CMK (cell line): ENCODE measurements at places on chromosomes 6 and 20.

DNA sequence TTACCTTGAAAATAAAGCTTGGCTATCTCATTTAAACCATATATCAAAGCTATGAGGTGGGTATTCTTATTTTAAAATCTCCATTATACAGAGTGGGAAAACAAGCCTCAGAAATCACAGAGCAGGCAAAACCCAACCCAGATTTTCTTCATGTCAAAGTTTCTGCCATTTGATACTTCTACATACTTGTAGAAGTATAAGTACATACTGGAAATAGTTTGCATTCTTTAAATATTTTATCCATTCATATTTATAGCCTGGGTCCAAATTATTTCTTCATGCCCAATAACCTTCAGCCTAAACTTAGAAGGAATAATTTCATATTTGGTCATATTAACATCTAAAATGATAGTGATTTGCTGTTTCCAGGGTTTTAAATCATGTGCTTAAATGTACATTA is 61.8 kb downstream of the MLIP start:
- DNase-seq, result no peak

GRCh38 chr20:48695255-48695654 is 132.5 kb downstream of the PREX1 start:
- no peak for DNase-seq

DNA sequence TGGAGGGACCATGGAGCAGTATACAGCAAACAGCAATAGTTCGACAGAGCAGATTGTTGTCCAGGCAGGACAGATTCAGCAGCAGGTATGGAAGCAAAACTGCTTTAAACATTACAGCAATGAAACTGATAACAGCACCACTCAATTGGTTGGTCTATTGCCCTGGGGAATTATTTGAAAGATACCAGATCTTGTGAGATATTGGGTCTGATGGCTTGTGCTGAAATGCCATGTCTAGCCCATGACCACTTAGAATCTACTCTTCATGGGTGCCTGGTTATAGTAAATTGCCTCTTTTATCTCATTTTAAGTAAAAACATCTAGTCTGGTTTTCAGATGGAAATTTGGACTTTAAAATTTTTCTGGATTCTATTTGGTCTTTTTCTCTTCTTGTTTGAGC is 6.3 kb downstream of the NFYA start:
- no peak for DNase-seq

- no peak for DNase-seq
These were observed 210.8 kb upstream of the EXOC2 start for GRCh38 chr6:903761-904160.

GRCh38 chr20:48921883-48922820 is 641 bp downstream of the ARFGEF2 start:
- no peak for DNase-seq

DNA sequence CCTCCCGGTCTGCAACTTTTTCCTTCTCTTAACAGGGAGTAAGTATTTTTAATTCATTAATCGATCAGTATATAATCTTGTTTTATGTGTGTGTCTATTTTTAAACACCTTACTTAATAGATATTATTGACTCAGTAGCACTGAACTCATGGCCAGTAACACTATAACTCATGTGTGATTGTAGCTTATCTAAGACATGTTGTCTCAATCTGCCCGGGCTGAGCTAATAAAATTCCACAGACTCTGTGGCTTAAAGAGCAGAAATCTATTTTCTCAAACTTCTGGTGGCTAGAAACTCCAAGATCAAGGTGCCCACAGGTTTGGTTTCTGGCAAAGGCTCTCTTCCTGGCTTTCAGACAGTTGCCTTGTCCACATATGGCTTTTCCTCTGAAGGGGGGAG is 68.8 kb upstream of the TNFAIP3 start:
- no peak for DNase-seq

GRCh38 chr20:41334443-41335421 is 5.9 kb upstream of the LPIN3 start:
- no peak for DNase-seq

- peak; percentile 69 for DNase-seq
These were observed at the start of gene AHI1 for GRCh38 chr6:135497412-135498184. Gene AHI1, minus strand, starts transcription at chr6:135497740. Its CDS starts 5,503 bp downstream, at chr6:135492237.

- DNase-seq, result no peak
These were observed 57.1 kb downstream of the TCP11 start for GRCh38 chr6:35084041-35084491.

DNA sequence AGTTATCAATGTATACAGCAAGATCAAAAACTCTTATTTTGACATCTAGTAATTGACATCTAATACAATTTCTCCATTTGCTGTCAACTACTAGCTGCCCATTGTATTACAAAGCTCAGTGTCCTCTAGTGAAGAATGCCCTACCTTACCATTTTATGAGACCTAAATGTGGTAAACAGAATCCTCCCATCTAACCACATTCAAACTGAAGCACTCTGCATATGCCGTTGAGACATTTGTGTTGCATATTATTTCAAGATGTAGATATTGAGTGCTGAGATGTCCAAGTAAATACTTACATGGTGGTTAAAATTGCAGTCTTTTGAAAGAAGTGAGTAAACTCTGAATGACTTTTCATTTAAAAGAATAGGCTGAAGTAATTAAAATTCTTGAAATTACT is 597 bp upstream of the GLYATL3 start:
- no peak for DNase-seq

DNA sequence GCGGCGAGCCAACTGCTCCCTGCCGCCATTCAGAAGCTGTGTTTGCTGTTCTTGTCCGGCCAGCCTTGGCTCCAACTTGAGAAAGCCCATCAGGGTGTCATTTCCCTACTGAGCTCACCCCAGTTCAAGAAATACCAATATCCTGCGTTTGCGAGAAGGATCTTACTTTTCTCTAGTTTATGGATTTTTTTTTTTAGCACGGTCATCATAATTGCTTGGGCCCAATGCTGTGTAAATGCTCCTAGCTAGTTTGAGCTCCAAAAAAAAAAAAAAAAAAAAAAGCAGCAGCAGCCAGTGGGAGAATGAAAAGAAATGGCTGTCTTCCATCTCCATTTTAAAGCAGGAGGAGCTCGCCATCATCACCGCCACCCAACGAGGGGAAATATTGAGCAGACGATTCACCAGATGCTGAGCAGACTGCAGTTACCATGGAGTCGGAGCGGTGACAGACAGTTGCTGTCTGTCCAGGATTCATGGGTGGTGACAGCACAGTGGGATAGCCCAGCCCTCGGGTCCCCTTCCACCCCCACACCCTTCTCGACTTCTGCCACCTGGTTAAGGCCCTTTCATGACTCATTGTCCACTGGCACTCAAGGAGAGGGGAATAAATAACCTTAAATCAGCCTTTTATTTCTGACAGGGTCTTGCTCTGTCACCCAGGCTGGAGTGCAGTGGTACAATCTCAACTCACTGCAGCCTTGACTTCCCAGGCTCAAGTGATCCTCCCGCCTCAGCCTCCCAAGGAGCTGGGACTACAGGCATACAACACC is 132.4 kb upstream of the SNX9 start:
- DNase-seq, result no peak

DNA sequence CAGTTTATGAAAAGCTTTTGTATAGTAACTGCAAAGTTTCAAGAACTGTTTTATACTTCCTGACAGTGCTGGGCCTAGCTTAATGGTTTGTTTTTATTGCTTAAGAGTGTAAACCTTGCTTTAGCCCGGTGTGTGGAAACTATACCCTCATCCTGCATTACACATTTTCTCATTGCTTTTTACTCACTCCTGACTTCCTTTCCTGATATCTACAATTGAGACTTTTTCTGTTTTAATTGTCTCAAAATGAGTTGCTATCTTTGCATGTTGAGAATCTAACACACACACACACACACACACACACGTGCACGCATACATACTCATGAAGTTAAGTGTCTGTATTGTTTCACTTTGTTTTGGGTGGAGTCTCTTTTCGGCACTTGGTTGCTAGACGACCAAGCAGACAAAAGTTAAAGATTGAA is 16.7 kb downstream of the BMP2 start:
- no peak for DNase-seq

DNA sequence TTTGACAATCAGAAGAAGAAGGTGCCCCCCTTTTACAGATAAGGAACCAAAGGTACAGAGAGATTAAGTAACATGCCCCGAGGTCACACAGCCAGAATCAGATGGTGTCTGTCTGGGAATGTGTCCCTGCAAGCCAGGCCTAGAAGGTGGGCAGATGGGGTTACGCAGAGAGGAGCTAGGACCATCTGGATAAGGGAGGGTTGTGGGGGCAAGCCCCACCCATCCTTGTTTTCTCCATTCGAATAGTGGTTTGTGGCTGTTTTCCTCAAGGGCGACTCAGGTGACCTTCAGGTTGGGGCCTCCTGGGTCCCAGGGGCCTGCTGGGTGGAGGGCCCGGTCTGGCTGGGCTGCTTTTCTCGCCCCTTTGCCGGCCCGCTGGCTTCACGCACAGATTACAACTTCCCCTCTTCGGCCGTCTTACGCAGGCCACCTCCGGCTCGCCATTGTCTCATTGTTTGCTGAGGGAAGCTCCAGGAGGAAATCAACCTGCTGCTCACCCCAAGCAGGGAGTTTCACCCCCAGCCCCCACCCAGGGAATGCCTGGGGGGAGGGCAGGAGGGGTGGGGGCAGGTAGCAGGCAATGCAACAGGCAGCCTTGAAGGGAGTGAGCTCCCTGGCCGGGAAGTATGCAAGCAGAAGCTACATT is 30.8 kb upstream of the CSNK2A1 start:
- DNase-seq, result no peak

DNA sequence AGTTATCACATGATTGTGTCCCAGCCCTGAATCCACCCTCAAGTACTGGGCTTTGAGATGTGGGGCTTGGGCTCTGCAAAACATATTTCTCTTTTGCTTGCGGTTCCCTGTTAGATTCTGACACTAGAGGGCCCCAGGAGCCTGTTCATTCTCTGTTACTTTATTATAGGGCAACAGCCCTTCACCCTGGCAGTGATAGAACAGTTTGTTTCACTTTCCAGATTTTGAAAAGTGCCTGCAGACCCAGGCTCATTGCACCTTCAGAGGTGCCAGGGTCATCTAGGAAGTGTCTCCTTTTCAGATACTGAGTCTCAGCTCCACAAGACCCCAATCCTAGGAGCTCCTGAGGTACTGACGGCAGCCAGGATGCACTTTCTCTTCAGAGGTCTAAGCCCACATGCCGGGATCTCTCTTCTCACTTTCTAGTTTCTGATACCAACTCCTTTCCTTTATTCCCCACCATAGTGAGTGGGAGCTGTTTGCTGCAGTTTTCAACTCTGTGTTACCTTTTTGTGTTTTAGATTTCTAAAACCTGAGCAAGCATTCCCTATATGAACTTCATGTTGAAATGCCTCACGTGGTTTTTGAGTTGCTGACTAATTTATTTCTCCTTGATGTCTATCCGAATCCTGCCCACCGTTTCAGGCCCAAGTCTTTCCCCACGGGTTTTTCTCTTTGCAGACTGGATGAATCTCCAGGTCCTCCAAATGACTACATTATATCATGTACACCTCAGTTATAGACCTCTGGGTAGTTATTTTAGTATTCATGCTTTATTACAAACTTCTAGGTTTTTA is 10.9 kb downstream of the ABT1 start:
- peak; percentile 26 for DNase-seq

GRCh38 chr6:170295510-170296422 is 4.9 kb upstream of the DLL1 start:
- DNase-seq, result no peak

DNA sequence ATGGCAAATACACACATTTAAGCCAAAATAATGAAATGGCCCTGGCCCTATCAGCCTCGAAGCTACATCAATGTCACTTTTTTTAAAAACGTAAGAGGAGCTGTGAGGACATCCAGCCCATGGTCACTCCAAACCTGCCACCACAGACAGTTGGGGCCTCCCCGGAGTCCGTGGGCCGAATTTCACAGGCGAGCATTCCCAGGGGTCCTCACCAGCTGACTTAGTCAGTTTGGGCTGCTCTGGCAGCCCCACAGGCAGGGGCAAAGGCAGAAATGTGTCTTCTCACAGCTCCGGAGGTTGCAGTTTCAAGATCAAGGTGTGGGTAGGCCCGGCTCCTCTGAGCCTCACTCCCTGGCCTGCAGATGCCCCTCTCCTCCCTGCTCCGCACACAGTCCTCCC is 25.8 kb upstream of the CD93 start:
- no peak for DNase-seq

DNA sequence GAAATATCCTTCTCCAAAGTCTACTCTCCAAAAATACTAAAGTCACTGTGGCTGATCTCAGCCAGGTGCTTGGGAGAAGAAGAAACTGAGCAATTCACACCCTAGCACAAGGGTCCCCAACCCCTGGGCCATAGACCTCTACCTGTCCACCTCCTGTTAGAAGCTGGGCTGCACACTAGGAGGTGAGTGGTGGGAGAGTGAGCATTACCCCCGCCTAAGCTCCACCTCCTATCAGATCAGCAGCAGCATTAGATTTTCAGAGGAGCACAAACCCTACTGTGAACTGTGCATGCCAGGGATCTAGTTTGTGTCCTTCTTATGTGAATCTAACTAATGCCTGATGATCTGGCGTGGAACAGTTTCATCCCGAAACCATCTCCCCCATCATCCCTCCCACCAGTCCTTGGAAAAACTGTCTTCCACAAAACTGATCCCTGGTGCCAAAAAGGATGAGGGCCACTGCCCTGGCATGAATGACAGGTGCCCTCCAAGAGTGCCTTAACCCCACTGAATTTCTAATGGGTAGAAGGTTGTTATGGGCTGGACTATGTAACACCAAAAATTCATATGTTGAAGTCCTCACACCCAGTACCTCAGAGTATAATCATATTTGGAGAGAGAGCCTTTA is 109.2 kb upstream of the CDYL start:
- DNase-seq, result no peak

DNA sequence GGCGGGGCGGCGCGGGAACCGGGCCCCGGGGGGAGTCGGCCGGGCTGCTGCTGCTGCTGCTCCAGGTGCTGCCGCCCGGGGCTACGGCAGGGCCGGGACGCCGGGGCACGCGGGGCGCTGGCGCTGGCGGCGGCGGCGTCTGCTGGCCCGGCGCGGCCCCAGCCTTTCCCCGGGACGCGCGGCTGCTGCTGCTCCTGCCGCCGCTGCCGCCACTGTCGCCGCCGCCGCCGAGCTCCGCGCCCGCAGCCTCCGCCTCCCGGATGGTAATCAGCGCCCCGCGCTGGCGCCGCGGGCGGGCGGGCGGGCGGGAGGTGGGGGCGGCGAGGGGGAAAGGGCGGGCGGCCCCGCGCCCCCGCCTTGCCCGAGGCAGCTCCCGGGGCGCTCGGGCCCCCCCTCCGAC is 306 bp downstream of the EBF4 start:
- no peak for DNase-seq

- no peak for DNase-seq
These were observed 261.7 kb upstream of the NOX3 start for GRCh38 chr6:155717374-155717773.

DNA sequence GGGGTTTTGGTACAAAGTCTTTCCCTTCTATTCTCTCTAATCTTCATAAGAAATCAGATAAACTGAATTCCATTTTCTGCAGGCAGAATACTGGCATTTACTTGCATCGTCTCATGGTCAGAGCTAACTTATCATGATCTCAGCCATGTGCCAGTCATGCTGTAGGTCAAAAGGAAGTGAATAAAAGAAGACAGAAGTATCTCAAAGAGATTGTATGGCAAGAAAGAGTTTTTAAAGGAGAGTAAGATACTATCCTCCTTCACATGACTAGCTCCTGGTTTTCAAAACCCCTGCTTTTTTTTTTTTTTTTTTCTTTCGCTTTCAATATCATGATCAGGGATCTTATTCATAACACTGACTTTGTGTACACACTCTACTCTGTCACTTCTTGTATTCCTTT is 398.3 kb downstream of the C6orf118 start:
- DNase-seq, result no peak

GRCh38 chr20:52422574-52423336 is 231.2 kb upstream of the ZFP64 start:
- no peak for DNase-seq

- no peak for DNase-seq
These were observed 34.9 kb downstream of the SNX5 start for GRCh38 chr20:17933711-17934110.

GRCh38 chr6:100775667-100776066 is 105.5 kb downstream of the ASCC3 start:
- DNase-seq, result no peak
